ENCODE measurements at places on chromosomes 3 and 15. TPM values are rescaled to one million over a fixed set of nuclear protein-coding genes. Genes with fewer than 3 reads are reported as not detected.

GRCh38 chr15:28886431-28887338 is 911 bp downstream of the APBA2 start:
- no peak for DNase-seq

DNA sequence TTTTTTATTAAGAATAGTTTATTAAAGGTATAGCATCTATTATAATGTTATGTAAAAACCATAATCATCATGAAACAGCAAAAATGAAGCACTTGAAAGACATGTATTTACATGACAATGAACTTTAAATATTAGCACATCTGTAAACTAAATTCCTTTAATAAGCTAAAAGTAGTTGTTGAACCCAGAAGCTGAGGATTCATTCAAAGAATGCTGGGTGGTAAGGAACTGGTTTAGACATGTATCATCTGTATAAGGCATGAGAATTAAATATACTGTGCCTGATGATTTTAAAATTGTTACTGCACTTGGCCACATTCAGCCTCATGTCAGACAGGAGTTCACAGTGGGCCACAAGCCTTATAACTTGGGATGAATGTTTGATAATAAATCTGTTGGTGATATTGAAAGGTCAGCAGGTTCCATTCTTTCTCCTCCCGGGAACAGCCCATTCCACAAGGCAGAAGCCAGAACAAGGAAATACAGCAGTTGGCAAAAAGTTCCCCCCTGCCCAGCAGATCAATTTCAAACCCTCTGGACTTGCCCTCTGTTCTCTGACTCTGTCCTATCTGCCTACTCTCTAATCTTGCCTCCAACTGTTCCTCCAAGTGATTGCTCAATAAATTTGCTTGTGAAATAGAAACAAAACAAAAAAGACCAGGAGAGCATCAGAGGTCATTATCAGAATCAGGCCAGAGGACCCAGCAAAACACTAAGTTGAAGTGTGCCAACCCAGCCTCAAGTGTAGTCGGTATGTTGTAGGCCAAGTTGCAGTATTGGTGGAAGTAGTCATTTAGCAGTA is 49.8 kb upstream of the TEX264 start:
- DNase-seq, result no peak

A4GNT gene
- not detected for total RNA-seq

DNA sequence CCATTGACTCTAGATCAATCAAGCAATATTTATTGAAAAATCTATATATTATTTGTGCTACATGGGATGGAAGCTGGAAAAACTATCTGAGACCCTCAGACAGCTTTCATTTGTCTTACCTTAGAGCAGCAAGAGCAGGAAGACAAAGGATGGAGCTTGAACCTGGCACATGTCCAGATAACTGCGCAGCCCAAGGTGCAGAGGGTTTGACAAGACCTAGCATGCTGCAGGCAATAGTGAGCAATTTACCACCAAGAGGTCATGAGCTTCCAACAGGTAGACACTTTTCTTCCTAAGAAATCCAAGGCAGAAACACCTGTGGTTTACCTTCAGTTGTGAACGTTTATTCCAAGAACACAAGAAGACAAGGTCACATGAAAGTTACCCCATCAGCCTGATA is 214.7 kb upstream of the NECTIN3 start:
- no peak for DNase-seq

DNA sequence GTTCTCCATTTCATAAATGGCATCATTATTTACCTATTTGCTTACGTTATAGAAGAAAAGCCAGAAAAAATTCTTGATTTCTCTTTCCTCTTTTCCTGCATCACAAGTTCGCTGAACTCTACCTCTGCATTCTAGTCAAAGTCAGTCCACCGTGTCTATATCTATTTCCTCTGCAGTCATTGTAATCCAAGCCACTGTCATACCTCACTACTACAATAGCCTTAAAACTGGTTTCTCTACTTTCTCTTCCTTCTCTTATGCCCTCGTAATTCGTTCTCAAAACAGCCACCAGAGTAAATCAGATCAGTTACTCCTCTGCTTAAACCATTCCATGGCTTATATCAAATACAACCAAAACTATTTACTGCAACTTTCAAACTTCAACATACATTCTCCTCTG is 13.4 kb upstream of the FAM81A start:
- DNase-seq, result no peak

DNA sequence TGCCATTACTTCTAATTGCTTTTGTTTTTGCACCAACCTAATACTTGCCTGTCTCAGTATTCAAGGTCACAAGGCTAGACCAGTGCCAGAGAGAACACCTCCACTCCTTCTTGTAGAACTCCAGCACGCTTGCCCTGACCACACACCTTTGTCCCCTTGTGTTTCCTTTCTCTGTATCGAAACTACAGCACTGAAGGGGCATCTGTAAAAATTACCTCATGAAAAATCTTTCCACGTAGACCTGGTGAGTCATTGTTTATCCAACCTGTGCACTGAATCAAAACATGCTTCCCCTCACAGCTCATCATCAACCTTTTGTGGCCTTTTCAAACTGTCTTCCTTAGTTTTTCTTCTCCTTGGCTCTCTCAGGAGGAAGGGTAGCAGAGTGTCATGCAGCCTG is 259.5 kb downstream of the THRB start:
- no peak for DNase-seq

DNA sequence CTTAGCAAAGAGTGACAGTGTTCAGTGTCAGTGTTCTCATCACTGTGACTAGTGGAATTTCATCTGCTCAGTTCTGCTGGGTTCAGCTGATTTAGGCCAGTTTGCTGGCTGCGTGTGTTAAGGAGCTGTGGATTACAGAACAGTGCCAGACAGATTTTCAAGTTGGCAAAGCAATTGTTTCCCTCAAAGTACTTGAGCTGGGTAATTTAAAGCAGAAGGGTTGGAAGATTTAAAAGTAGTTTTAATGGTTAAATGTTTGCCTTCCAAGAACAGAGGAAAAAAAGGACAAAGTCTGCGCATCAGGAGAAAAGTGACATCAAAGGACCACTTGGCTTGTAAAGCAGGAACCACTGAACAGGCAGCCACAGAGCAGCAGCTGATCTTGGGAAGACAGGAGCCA is 8.7 kb downstream of the ESYT3 start:
- no peak for DNase-seq

GRCh38 chr3:185172086-185173049 is 19.5 kb upstream of the C3orf70 start:
- DNase-seq, result no peak

TMEM108 gene
- 3.4 TPM for total RNA-seq

DNA sequence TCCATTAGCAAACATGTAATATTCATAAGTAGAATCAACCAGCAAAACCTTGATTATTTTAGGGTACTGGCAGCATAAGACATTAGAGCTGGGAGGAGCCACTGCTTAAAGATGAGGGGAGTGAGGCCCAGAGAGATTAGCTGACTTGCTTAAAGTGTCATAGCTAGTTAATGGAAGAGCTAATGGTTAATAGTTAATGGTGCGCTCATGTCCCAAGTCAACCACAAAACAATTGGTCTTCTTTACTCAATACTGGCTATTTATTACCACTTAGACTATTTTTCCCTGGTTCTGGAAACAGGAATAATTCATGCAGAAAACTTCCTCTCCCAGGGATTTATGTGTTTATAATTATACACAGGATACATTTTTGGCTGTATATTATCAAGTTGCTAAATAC is 33.1 kb downstream of the EIF4E3 start:
- DNase-seq, result no peak

DNA sequence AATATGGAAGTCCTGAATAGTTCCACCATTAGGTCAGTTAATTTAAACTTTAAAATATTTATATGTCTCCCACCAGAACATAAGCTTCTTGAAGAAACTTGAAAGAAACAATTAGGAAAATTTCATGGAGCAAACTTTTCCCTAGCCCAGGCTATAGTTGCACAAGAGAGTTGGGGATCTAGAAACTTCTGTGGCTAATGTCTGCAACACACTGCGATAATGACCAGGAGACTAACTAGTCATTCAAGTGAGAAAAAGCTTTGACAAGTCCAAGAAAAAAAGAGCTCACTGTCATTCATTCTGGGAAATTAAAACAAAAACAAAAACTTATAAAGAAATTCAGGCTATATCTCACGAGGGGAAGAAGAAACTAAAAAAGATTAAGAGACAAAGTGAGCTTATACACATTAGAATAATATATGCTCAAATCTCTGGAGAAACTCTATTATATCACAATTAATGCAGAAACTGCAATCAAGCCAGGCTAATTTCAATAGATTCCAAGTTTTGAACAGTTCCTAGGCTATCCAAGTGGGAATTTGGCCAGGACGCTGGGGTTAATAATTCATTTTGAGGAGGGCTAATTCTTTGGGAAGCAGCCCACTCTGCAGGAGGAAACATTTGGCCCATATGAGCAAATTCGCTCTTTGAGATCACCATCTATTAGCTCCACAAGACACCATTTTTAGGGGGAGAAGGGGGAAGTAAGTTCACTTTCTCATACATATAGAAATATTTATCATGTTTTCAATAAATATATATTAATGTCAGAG is 134.6 kb downstream of the MEIS2 start:
- no peak for DNase-seq

DNA sequence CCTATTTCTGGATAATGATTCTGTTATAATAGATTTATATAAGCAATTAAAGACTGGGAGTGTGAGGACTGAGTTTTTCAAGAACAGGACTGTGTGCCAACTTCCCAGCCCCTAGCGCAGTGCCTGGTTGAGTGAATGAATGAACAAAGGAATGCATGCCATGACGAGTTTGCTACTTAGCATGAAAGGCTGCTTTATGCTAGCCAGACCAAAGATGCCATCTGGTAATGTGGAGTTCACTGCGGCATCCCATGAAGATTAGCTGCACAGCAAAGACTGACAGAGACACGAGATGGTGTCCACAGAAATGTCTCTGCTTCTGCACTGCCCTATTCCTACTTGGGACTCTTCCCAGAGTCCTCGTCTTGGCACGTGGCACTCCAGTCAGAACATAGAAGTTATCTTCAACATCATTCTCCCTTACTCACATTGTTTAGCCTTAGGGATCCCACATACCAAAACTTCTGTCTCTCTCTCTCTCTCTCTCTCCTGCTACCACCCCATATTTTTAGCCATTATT is 283.9 kb upstream of the CTNNB1 start:
- DNase-seq, result no peak

CCDC174 gene
- 20.0 TPM for total RNA-seq

CHL1 gene
- total RNA-seq, result 48.8 TPM

HRG gene
- not detected for total RNA-seq

IL20RB gene
- total RNA-seq, result 1.7 TPM

GRCh38 chr3:53712817-53713388 is 133.3 kb downstream of the CHDH start:
- DNase-seq, result no peak

SAMD7 gene
- not detected for total RNA-seq

DNA sequence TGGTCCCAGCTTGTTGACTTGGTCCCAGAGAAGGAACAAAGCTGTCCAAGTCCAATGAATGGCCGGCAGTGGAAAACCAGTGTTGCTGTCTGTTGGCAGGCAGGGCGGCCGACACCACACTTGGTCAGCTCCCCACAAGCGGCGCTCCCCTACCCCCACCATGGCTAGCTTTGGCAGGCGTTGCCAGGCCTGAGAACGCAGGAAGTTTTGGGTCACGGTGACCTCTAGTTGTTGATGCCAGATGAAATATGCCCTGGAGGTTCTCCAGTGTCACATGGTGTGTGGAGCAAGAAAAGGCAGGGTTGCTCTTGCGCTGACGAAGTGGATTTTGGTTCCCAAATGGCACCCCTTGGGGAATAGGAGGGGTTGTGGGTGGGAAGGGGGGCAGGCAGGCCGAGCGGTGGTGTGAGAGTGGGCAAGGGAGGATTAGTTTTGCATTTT is 72.7 kb upstream of the TPRG1 start:
- peak; percentile 41 for DNase-seq

GRCh38 chr15:71152542-71152941 is 37.3 kb downstream of the THSD4 start:
- DNase-seq, result no peak

DNA sequence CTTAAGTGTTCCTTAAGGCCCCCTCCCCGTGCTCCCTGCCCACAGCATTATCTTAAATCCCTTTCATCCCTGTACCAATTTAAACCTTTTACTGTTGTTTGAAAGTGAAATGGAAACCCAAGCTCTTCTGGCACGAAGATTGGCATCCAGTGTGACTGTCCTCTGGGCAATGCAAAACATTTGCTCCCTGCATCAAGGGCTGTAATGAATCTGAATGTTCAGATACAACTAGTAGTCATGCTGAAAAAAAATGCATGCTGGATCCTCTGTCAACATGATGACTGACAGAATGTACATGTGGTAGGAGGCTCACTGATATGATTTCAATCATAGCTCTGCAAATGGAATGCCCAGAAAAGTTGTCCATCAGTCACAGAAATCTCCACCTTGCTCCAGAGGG is 8.1 kb upstream of the CDIN1 start:
- DNase-seq, result no peak

GRCh38 chr15:72562878-72563277 is 88.7 kb downstream of the ARIH1 start:
- DNase-seq, result no peak

- no peak for DNase-seq
Measured at GRCh38 chr15:100169615-100170290, 172.0 kb downstream of the ADAMTS17 start.

DNA sequence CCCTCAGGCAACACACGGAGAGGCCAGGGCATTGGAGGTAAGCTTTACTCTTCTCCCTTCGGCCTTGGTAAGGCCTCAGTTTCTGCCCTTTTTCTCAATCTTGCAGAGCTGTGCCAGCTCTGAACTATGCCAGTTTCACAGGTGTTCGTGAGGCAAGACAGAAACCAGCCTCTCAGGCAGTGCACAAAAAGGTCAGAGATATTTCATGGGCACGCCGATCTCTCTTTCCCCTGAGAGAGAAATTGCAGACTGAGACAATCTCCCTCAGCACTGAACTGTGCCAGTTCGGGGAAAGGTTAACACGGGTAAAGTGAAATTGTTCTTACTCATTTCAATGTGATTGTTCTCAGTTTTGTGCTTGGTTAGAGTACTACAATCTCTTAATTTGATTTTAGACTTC is 88.5 kb downstream of the GMNC start:
- no peak for DNase-seq

DNA sequence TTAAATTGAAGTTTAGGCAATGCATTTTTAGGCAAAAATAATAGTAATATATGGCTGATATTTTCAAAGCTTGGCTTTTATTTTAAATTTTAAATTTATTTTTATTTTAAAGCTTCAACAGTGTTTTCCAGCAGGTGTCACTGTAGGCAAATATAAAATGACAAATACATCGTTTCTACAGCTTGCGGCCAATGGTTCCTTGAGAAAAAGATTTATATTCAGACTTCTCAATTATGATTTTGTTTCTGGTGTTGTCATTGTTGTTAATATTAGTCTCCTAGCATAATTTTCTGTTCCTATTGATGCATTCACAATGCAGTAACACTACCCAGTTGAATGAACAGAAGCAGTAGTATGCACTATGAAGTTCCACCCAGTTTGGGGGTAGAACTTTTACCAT is 220.7 kb upstream of the DNAJC19 start:
- DNase-seq, result no peak

GRCh38 chr15:40282869-40283614 is at the start of gene ANKRD63:
Gene ANKRD63, minus strand, starts transcription at chr15:40283064. Its CDS starts 478 bp downstream, at chr15:40282586.
- DNase-seq, result no peak

TUSC2 gene
- 23.8 TPM for total RNA-seq

DNA sequence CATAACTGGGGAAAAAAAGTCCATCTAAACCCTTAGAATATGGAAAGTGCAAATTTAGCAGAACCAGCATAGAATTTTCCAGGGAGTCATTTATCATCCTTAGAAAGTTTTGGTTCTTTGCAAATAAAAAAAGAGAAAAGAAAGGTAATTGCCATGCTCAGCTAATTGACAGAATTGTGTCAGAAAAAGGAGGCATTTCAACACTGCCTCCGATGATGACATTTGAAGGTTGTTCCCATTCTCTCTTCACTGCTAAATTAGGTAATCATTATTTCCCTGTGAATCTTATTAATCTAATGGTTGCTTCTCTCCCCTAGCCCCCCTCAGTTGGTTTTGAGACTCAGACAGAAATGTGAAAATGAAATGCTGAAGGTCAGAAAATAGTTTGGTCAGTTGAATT is 139.2 kb downstream of the PDCD6IP start:
- DNase-seq, result no peak

Measured in mucosa of descending colon (tissue), 3 donors.